ENCODE measurements at places on chromosomes 11 and 22.

GRCh38 chr11:46003572-46003971 is 81.1 kb downstream of the LARGE2 start:
- peak; percentile 67 for DNase-seq

GRCh38 chr11:109772892-109773291 is 320.3 kb upstream of the ZC3H12C start:
- no peak for DNase-seq

DNA sequence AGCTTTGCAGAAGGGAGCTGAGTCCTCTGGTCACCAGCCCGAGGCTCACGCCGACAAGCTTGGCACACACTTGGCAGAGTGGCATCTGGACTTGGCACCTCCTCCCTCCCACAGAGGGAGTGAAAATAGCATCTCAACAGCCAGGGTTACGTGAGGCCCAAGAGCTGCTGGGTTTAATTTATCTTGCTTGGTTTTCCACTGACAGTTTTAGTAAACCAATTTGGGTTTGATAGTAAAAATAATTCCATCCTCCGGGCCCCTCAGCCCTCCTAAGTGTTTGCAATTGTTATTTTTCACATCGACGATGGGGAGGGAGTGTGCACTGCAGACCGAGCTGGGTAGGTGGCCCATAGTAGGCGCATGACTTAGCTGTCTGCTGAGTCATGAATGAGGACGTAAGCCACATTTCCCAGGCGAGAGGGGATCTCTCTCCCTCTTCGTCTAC is 107.6 kb upstream of the ASPHD2 start:
- no peak for DNase-seq

GRCh38 chr11:35101223-35101622 is 37.7 kb upstream of the CD44 start:
- no peak for DNase-seq

- DNase-seq, result no peak
These were observed 1064.9 kb upstream of the TENM4 start for GRCh38 chr11:80505771-80506170.

DNA sequence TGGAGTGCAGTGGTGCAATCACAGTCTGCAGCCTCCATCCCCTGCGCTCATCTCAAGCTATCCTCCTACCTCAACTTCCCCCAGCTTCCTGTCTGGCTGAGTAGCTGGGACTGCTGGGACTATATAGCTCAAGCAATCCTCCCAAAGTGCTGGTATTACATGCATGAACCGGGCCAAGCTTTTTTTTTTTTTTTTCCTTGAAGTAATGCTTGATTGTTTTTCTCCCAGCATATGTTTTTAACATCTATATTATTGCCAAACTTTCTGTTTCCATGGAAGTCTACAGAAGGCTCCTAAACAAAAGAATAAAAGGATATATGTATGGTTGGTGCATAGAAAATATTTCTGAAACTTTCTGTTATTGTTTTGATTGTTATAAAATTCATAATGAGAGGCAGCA is 853.6 kb downstream of the KCNA4 start:
- no peak for DNase-seq

DNA sequence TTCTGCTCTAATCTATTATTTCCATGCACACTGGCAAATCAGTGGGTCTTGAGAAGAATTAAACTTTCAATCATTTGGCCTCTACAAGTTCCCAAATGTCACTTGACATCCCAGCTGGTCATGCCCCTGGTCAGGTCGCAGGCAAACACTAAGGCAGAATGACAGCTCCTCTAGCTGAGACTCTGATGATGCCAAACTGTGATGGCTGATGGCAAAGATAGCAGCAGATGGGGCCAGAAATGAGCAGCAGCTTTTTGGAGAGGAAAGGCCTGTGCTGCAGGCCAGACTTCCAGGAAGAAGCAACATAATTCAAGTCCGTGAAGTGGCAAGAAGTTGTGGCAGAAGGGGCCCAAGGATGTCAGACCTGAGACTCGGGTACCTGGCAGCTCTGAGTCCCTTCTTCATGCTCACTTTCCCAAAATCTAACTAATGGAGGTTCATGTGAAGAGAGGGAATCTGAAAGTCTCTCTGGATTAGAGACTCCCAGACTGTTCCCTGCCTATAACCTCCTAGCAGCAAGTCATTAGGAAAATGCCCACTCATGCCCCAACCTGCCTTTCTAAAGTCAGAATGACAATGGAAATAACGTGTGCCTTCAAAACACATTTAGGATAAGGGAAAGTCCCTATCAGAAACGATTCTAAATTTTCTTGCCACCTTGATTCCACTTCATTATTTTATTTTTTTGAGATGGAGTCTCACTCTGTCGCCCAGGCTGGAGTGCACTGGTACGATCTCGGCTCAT is 9.4 kb upstream of the PMM1 start:
- DNase-seq, result no peak

DNA sequence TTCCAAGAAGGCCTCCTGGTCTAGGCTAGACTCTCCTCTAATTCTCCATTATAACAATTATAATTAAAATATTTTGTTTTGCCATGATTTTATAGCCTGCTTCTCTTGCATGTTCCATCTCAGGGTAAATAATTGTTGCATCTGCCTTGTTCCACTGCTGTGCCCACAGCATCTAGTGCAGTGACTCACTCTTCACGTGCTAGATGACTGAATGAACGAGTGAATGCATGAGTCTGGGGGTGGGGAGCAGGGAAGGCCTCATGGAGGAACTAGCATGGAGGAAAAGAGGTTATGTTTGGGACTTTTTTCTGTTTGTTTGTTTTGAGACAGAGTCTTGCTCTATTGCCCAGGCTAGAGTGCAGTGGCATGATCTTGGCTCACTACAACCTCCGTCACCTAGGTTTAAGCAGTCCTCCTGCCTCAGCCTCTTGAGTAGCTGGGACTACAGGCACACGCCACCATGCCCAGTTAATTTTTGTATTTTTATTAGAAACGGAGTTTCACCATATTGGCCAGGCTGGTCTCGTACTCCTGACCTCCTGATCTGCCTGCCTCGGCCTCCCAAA is 5.2 kb upstream of the OAF start:
- peak; percentile 72 for DNase-seq
